ENCODE measurements at places on chromosomes 6 and 20.
A peak's percentile ranks its signal among the peaks of the same experiment; 100 is the strongest.

- peaks cover 46% of the 10 kb centered on the region for H3K4me1 ChIP-seq
- peak; percentile 64 for DNase-seq
- peak overlapping the region; percentile 82 for H3K4me3 ChIP-seq
- peak overlapping the region; percentile 36 for H3K27ac ChIP-seq
These were observed 880 bp downstream of the ADNP start for GRCh38 chr20:50930139-50930975.

- no peak for DNase-seq
- no peak overlapping the region for H3K27ac ChIP-seq
- no peak overlapping the region for H3K4me3 ChIP-seq
- no peaks in the 10 kb centered on the region for H3K4me1 ChIP-seq
These were observed 25.2 kb upstream of the FERMT1 start for GRCh38 chr20:6148073-6148472.

DNA sequence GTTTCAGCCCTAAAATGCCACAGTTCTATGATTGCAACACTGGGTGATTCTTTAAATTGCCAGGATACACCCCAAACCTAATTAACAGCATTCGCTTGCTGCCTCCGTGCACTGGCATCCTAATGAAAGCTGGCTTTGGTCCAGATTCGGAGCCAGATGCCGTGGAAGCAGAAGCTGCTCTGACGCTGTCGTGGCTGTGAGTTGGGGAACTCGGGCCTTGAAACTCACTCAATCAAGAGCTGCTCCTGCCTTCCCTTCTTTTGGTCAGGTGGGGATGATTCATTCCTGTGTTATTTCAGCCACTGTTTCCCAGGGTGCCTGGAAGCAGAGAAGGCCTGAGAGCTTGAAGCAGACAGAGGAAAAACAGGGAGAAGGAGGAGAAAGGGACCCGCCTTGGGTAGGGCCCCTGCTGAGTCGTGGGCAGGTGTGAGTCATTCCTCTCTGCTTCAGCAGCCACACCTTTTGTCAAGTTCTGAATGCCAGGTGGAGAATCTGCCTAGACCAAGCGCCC, 36.2 kb upstream of the DSP start:
- H3K36me3 ChIP-seq = no peaks in the 10 kb centered on the region
- H3K4me1 ChIP-seq = peaks cover 13% of the 10 kb centered on the region
- peak overlapping the region; percentile 61 for H3K27ac ChIP-seq
- no peaks in the 10 kb centered on the region for H3K27me3 ChIP-seq

- H3K27me3 ChIP-seq = 0 out of 2 replicates have a peak, but pooled peaks cover 4% of the 10 kb centered on the region
- no peak overlapping the region for H3K27ac ChIP-seq
- no peak overlapping the region for H3K4me3 ChIP-seq
- no peak for DNase-seq
These were observed 22.7 kb downstream of the BAK1 start for GRCh38 chr6:33557376-33557775.

- peaks cover 46% of the 10 kb centered on the region for H3K4me1 ChIP-seq
- no peaks in the 10 kb centered on the region for H3K27me3 ChIP-seq
- H3K27ac ChIP-seq = 0 out of 2 replicates have a peak overlapping the region, but pooled peaks have one; percentile 39
- H3K36me3 ChIP-seq = no peaks in the 10 kb centered on the region
- 0 out of 2 replicates have a peak overlapping the region, but pooled peaks have one; percentile 18 for H3K4me3 ChIP-seq
- DNase-seq = peak; percentile 16
These were observed 45.0 kb upstream of the RIPOR2 start for GRCh38 chr6:24980507-24981385.

DNA sequence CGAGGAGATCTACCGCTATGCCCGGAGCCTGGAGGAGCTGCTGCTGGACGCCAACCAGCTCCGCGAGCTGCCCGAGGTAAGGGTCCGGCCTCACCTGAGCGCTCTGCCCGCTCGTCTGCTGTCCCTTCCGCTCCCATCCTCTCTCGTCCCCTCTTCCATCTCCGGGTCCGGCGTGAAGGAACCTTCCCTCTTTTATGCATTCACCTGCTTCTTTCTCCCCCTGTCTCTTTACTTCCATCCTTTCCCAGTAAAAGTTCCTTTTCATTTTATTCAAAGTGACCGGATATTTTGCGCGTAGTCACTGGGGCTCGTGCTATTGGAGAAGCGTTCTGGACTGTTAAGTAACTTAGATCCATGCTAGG, 516 bp downstream of the LRRC1 start:
- no peak overlapping the region for H3K27ac ChIP-seq
- peaks cover 9% of the 10 kb centered on the region for H3K4me1 ChIP-seq
- H3K4me3 ChIP-seq = peak overlapping the region; percentile 77
- H3K27me3 ChIP-seq = no peaks in the 10 kb centered on the region

DNA sequence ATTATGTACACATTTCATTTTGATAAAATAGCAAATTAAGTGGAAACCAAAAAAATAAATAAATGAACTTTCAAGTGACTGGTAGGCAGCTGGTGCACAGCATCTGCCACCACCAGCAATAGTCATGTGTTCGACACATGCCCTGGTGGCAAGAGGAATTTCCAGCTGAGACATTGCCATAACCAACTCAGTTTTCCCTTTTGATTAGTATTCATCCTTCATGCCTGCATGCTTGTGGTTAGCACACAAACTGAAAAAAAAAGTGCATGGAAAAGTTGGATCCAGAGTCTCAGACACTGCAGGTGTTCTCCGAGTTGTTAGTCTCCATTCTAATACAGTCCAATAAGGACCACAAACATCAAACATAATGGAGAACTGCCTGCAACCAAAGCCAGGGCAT, 156.0 kb upstream of the SOX4 start:
- H3K4me3 ChIP-seq = no peak overlapping the region
- H3K36me3 ChIP-seq = no peaks in the 10 kb centered on the region
- no peaks in the 10 kb centered on the region for H3K4me1 ChIP-seq
- H3K27me3 ChIP-seq = no peaks in the 10 kb centered on the region

- no peaks in the 10 kb centered on the region for H3K36me3 ChIP-seq
- H3K27me3 ChIP-seq = no peaks in the 10 kb centered on the region
- H3K4me1 ChIP-seq = no peaks in the 10 kb centered on the region
- no peak overlapping the region for H3K4me3 ChIP-seq
These were observed 73.5 kb downstream of the EYS start for GRCh38 chr6:65633501-65633900.

GRCh38 chr20:51481341-51481914, 61.1 kb downstream of the NFATC2 start:
- H3K27me3 ChIP-seq = no peaks in the 10 kb centered on the region
- H3K4me1 ChIP-seq = no peaks in the 10 kb centered on the region
- H3K27ac ChIP-seq = no peak overlapping the region
- no peaks in the 10 kb centered on the region for H3K36me3 ChIP-seq
- DNase-seq = no peak

DNA sequence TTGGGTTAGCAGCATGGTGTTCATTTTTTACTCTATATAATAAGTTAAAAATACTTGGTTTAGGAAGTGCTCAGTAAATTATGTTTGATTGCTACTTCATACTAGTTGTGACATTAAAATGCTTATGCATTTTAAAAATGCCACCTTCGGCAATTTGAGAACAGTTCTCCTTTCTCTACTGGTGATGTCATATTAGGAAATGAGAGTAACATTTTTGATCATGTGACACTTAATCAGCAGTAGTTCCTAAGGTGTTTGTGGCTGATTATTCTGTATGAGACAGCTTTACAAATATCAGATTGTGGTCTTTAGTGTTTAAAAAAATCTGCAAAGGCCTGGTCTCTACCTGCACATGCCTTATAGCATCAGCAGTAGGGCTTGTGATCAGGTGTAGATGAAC, 4.4 kb downstream of the GZF1 start:
- H3K4me3 ChIP-seq = no peak overlapping the region
- H3K4me1 ChIP-seq = peaks cover 46% of the 10 kb centered on the region
- no peak overlapping the region for H3K27ac ChIP-seq
- no peaks in the 10 kb centered on the region for H3K27me3 ChIP-seq

DNA sequence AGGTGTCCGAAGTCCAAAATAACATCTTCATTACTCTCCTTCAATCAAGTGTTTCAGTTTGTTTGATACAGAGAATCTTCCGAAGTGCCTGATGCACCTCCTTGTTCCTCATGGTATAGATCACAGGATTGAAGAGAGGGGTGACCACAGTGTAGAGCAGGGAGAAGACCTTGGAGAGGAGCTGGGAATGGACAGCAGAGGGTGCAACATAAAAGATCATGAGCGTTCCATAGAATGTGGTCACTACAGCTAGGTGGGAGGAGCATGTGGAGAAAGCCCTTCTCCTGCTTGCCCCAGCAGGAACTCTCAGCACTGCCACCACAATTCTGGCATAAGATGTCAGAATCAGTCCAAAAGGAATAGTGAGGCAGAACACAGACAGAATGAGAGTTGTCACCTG, 11.9 kb downstream of the OR12D1 start:
- no peaks in the 10 kb centered on the region for H3K4me1 ChIP-seq
- H3K4me3 ChIP-seq = no peak overlapping the region
- H3K27ac ChIP-seq = no peak overlapping the region
- DNase-seq = no peak

GRCh38 chr6:135088818-135089809, 34.5 kb upstream of the HBS1L start:
- H3K4me1 ChIP-seq = 0 out of 2 replicates have a peak, but pooled peaks cover 10% of the 10 kb centered on the region
- no peaks in the 10 kb centered on the region for H3K27me3 ChIP-seq
- H3K36me3 ChIP-seq = no peaks in the 10 kb centered on the region
- H3K27ac ChIP-seq = no peak overlapping the region
- peak; percentile 71 for DNase-seq

GRCh38 chr6:108589244-108589791, 28.6 kb downstream of the FOXO3 start:
- DNase-seq = peak; percentile 68
- peaks cover 75% of the 10 kb centered on the region for H3K4me1 ChIP-seq
- peak overlapping the region; percentile 67 for H3K27ac ChIP-seq
- no peaks in the 10 kb centered on the region for H3K27me3 ChIP-seq

DNA sequence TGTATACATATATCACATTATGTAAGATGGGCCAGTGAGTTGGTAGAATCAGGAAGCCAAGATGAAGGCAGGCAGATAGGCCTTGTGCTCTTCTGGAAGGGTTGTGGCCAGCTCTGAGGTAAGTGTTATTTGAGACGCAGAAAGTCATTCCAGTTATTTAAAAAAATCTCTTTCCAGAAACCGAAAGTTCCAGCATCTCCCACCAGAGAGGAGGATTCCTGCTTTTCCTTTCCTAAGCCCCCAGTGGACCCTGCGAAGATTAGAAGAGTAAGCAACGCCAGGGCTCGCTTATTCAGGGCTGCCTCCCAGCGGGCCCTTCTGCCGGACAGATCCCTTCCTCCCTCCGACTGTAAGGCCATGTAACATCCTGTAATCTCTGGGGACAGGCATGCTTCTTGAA, 20.4 kb downstream of the ARMC2 start:
- no peak overlapping the region for H3K4me3 ChIP-seq
- no peaks in the 10 kb centered on the region for H3K4me1 ChIP-seq
- no peak overlapping the region for H3K27ac ChIP-seq
- H3K27me3 ChIP-seq = no peaks in the 10 kb centered on the region
- DNase-seq = no peak
- H3K36me3 ChIP-seq = no peaks in the 10 kb centered on the region

DNA sequence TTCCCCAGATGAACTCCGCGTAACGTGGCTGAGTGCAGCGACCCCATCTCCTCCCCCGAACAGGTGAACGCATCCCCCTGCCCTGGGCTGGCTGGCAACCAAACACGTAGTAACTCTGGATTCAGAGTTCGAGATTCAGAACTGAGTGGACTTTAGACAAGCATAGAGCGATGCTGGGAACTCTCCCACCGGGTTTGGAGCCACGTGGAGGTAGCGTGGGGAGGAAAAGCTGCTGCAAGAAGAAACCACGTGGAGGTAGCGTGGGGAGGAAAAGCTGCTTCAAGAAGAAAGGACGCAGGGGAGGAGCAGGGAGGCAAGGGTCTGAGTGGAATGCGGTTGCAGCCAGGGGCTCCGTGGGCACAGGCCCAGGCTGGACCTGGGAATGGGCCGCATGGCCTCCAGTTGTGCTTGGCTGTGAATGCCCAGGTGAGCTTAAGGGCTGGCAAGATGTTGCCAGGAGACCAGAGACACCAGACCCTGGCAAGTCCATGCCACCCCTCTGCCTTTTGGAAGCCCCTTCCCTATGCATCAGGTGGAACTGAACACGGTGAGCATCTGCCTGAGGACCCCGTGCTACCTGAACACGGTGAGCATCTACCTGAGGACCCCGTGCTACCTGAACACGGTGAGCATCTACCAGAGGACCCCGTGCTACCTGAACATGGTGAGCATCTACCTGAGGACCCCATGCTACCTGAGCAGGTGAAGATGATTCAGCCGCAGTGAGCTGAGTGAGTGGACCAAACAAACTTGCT, 118.0 kb upstream of the FRMD1 start:
- 0 out of 2 replicates have a peak, but pooled peaks cover 2% of the 10 kb centered on the region for H3K27me3 ChIP-seq
- H3K27ac ChIP-seq = no peak overlapping the region
- no peak for DNase-seq
- no peaks in the 10 kb centered on the region for H3K36me3 ChIP-seq
- no peaks in the 10 kb centered on the region for H3K4me1 ChIP-seq

DNA sequence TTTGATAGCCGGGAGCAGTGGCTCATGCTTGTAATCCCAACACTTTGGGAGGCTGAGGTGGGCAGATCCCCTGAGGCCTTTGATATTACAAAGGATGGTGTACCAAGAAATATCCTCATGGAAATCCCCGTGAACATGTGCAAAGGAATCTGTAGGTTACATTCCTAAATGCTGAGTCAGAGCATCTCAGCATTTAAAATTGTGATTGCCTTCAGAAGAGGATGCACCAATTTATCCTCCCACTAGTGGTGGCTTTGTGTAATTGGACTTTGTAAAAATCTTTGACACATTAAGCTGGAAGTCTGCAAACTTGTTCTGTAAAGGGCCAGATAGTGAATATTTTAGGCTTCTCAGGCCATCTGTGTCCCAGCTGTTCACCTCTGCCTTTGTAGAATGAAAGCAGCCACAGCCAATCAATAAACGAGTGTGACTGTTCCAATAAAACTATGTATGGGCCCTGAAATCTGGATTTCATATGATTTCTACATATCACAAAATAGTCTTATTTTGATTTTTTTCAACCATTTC, 11.8 kb downstream of the TMEM14B start:
- 0 out of 2 replicates have a peak, but pooled peaks cover 11% of the 10 kb centered on the region for H3K36me3 ChIP-seq
- peaks cover 17% of the 10 kb centered on the region for H3K4me1 ChIP-seq
- DNase-seq = peak; percentile 87
- H3K27ac ChIP-seq = peak overlapping the region; percentile 58

GRCh38 chr20:48743807-48744206, 84.0 kb downstream of the PREX1 start:
- no peaks in the 10 kb centered on the region for H3K4me1 ChIP-seq
- H3K27ac ChIP-seq = no peak overlapping the region
- no peaks in the 10 kb centered on the region for H3K36me3 ChIP-seq
- 0 out of 2 replicates have a peak, but pooled peaks cover 5% of the 10 kb centered on the region for H3K27me3 ChIP-seq
- no peak for DNase-seq

DNA sequence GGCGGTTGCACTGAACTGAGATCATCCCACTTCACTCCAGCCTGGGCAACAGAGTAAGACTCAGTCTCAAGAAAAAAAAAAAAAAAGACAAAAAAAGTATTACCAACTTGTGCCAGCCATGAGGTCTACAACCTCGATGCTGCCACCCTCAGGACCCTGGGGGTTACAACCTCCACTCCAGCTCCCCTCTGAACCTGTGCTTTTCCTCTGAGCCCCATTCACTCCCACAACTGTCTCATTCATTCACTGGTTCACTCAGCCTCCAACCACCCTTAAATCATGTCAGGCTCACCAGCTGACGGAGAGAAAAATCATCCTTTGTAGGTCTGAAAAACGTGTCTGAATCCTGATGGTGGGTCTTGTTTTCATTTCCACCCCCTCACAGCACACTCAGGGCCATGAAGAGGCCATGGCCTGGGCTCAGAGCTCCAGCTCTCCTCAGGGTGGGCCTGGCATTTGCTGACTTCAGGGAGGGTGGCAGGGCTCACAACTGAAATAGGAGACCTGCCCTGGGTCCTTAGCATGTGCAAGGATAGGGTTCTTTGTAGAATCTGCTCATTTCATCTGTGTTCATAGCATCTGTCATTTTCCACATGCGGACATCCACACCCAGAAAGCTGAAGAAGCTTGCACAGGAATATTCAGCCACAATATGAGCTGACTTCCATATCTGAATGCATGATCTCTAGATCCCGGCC, 1.9 kb upstream of the ULBP1 start:
- DNase-seq = peak; percentile 57
- peaks cover 6% of the 10 kb centered on the region for H3K4me1 ChIP-seq
- no peak overlapping the region for H3K27ac ChIP-seq
- no peak overlapping the region for H3K4me3 ChIP-seq

All from GM23248 (cell line).